AG04450 (cell line): ENCODE measurements at places on chromosomes 5 and 9. TPM values are rescaled to one million over a fixed set of nuclear protein-coding genes. Genes with fewer than 3 reads are reported as not detected.

The BTNL8 gene
- not detected in 2 replicates for polyA plus RNA-seq

The FAM163B gene
- polyA plus RNA-seq, result not detected in 2 replicates

The PAPPA gene
- polyA plus RNA-seq, result 56.1 and 65.0 TPM in 2 replicates

The NKD2 gene
- not detected in 2 replicates for polyA plus RNA-seq

- DNase-seq, result no peak
Observed at GRCh38 chr9:115946530-115946929, 207.1 kb upstream of the PAPPA start.

DNA sequence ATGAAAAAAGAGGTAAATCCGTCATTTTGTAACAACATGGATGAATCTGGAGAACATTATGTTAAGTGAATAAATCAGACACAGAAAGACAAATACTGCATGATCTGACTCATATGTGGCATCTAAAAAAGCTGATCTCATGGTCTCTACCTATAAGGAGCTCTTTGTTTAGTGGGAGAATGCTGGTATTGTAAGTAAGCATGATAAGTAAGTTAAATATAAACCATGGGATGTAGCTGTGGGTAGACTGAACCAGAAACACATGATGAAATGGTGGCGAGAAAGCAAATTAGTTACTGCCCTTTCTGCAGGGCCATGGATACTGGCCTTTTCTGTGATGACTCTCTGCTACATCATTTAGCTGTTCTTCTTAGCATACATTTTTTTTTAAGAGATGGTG, 66.4 kb upstream of the RUSC2 start:
- DNase-seq, result no peak

- DNase-seq, result no peak
Observed at GRCh38 chr5:95084757-95085156, 200.1 kb downstream of the MCTP1 start.

DNA sequence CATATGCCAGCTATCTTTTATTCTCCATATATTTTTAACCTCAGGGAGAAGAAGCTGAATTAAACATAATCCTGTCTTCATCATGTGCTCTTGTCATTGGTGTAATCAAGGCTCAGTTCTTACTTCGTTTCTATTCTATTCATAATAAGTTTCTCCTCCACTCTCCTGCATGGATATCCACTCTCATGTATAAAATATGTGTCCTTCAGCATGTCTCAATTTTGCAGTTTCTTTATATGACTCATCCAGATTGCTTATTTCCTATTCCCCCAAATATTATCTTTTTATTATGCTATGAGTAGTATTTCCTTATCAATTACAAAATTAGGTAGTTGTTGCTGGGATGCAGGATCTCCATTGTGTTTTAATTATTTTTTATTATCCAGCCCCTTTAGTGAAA, 643.7 kb upstream of the ACO1 start:
- no peak for DNase-seq
